ENCODE measurements at places on chromosomes 11 and 22.
A peak's percentile ranks its signal among the peaks of the same experiment; 100 is the strongest.

DNA sequence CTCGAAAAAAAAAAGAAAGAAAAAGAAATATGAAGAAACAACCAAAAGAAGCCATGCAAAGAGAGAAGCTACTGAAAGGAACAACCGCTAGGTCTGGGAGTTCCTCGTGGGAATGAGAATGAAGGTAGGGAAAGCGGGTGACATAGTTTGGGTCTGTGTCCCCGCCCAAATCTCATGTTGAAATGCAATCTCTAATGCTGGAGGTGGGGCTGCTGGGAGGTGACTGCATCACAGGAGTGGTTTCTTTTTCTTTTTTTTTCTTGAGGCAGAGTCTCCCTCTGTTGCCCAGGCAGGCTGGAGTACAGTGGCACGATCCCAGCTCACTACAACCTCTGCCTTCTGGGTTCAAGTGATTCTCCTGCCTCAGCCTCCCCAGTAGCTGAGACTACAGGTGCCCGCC lies 9.7 kb upstream of the TXN2 start:
- DNase-seq, result no peak
- H3K4me3 ChIP-seq, result no peak overlapping the region
- H3K4me1 ChIP-seq, result no peaks in the 10 kb centered on the region
- no peaks in the 10 kb centered on the region for H3K27me3 ChIP-seq
- H3K36me3 ChIP-seq, result no peaks in the 10 kb centered on the region

GRCh38 chr11:67062526-67063373 lies 6.1 kb downstream of the RHOD start:
- H3K4me3 ChIP-seq, result no peak overlapping the region
- H3K36me3 ChIP-seq, result no peaks in the 10 kb centered on the region
- H3K27ac ChIP-seq, result no peak overlapping the region
- H3K4me1 ChIP-seq, result no peaks in the 10 kb centered on the region
- no peak for DNase-seq
- H3K27me3 ChIP-seq, result no peaks in the 10 kb centered on the region

DNA sequence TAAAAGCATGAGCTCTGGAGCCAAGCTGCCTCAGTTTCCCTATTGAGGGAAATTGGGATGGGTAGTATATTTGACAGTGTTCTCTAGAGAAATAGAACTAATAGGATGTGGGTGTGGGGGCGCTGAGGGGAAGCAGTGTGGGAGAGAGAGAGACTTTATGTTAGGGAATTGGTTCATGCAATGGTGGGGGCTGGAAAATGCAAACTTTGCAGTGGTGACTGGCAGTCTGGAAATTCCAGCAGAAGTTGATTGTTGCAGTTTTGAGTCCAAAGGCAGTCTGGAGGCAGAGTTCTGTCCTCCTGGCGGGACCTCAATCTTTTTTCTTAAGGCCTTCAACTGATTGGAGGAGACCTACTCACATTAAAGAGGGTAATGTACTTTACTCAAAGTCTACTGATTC lies 59.4 kb upstream of the SYT13 start:
- H3K36me3 ChIP-seq, result no peaks in the 10 kb centered on the region
- H3K27me3 ChIP-seq, result no peaks in the 10 kb centered on the region
- no peak for DNase-seq
- no peak overlapping the region for H3K4me3 ChIP-seq
- no peak overlapping the region for H3K27ac ChIP-seq
- no peaks in the 10 kb centered on the region for H3K4me1 ChIP-seq

DNA sequence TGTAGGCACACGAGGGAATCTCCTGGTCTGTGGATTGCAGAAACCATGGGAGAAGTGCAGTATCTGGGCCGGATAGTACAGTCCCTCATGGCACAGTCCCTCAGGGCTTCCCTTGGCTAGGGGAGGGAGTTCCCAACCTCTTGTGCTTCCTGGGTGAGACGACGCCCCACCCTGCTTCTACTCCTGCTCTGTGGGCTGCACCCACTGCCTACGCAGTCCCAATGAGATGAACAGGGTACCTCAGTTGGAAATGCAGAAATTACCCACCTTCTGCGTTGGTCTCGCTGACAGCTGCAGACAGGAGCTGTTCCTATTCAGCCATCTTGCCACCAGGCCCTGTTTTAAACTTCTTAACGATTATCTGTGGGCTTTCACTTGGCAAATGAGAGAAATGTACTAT lies 157.2 kb upstream of the CARD18 start:
- H3K4me1 ChIP-seq, result no peaks in the 10 kb centered on the region
- H3K36me3 ChIP-seq, result no peaks in the 10 kb centered on the region
- no peak overlapping the region for H3K27ac ChIP-seq
- no peak for DNase-seq
- no peaks in the 10 kb centered on the region for H3K27me3 ChIP-seq
- no peak overlapping the region for H3K4me3 ChIP-seq

DNA sequence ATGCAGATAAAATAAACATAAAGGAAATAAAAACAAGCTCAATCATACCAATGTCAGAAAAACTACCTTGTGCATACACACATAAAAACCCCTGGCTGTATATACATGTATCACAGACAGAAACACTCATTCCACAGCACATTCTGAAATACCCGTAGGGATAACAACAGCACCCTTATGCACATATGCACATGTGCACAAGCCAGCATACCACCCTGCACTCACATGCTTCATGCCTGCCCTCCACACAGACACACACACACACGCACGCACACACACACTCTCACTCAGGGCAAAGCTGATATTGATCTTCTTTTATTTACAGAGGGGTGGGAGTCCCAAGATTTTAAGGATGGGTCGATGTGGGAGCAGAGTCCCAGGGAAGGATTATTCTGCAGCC lies 92.1 kb downstream of the CSNK2A3 start:
- no peaks in the 10 kb centered on the region for H3K4me1 ChIP-seq
- H3K4me3 ChIP-seq, result no peak overlapping the region
- no peaks in the 10 kb centered on the region for H3K27me3 ChIP-seq

GRCh38 chr11:117356126-117356890 lies 28.7 kb downstream of the CEP164 start:
- DNase-seq, result no peak
- H3K4me1 ChIP-seq, result no peaks in the 10 kb centered on the region
- H3K27me3 ChIP-seq, result no peaks in the 10 kb centered on the region
- no peak overlapping the region for H3K27ac ChIP-seq

GRCh38 chr11:106524436-106524835 lies 447.0 kb downstream of the AASDHPPT start:
- no peaks in the 10 kb centered on the region for H3K36me3 ChIP-seq
- H3K4me3 ChIP-seq, result no peak overlapping the region
- no peak for DNase-seq
- H3K27ac ChIP-seq, result no peak overlapping the region

GRCh38 chr11:21810650-21811049 lies 382.2 kb upstream of the ANO5 start:
- no peaks in the 10 kb centered on the region for H3K27me3 ChIP-seq
- no peak for DNase-seq
- H3K4me1 ChIP-seq, result no peaks in the 10 kb centered on the region
- no peak overlapping the region for H3K27ac ChIP-seq
- no peak overlapping the region for H3K4me3 ChIP-seq

DNA sequence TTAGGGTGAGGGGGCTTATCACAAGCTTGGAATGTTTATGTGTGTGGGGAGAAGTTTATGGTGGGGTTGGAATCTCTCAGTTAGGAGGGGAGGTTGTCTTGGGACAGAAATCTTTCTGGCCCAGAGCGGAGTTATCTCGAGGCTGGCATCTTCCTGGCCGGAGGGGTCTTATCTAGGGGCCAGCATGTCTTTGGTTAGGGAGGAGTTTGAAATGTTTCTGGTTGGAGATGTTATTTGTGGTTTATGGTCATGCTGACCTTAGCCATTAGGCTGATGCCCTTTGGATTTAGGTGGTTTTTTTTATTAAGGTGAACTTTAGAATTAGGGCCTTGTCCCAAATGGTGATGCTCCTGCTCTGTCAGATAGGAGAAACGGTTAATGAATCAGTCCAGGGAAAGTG lies 7.9 kb upstream of the RBMXL2 start:
- no peaks in the 10 kb centered on the region for H3K4me1 ChIP-seq
- H3K36me3 ChIP-seq, result no peaks in the 10 kb centered on the region
- H3K27me3 ChIP-seq, result peaks cover 3% of the 10 kb centered on the region

GRCh38 chr11:10727146-10727851 lies 23.7 kb upstream of the CTR9 start:
- no peaks in the 10 kb centered on the region for H3K36me3 ChIP-seq
- DNase-seq, result no peak
- no peaks in the 10 kb centered on the region for H3K27me3 ChIP-seq
- peaks cover 13% of the 10 kb centered on the region for H3K4me1 ChIP-seq
- H3K4me3 ChIP-seq, result no peak overlapping the region

DNA sequence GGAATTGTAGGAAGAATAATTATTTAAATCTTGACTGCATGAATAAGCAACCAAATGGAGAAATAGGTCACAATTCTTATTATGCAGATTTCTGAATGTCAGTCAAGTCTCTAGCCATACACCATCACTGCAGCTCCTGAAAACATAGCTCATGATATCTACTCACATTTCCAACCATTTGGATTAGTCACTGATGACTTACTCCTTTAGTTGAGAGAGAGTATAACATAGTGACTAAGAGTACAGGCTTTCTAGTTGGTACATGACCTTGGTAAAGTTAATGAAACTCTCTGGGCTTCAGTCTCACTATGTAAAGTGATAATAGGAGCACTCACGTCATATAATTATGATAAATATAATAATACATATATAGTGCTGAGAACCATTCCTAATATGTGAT lies 265.2 kb downstream of the KCNA4 start:
- no peaks in the 10 kb centered on the region for H3K36me3 ChIP-seq
- no peak overlapping the region for H3K27ac ChIP-seq
- H3K4me1 ChIP-seq, result no peaks in the 10 kb centered on the region
- no peak overlapping the region for H3K4me3 ChIP-seq
- H3K27me3 ChIP-seq, result no peaks in the 10 kb centered on the region

DNA sequence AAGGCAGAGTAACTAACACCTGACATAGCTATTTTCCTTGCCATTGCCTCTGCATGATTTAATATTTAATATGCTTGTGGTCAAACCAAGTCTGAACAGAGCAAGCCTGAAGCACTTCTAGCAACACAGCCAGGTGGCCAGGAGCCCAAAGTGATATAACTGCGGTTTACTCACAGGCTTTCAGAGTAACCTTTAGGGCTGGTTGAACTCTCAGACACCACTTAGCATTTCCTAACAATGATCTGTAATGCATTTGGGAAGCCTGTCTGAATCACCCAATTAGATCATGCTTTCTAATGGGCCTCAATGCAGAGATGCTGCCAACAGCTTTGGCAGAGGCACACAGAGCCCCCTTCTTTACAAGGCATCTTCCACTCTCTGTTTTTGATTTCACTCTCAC lies 96.1 kb downstream of the FDX1 start:
- no peak for DNase-seq
- no peaks in the 10 kb centered on the region for H3K36me3 ChIP-seq
- H3K4me1 ChIP-seq, result peaks cover 54% of the 10 kb centered on the region
- H3K27ac ChIP-seq, result no peak overlapping the region
- H3K4me3 ChIP-seq, result no peak overlapping the region

DNA sequence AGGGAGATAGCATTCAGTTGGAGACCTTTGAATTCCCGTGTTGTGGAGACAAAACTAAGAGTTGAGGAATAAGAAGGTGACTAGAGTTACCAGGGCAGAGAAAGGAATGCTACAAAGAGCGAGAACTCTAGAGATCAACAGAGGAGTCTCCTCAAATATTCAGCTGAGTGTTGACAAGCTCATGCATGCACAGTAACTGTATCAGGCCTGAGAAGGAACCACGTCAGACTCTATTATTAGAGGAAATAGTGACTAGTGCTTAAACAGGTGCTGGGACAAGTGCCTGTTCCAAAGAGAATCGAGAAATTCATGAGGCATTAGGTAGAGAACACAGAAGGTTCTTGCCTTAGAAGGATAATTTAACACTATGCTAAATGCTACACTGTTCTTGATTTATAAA lies 333.8 kb upstream of the CHORDC1 start:
- H3K27ac ChIP-seq, result no peak overlapping the region
- no peaks in the 10 kb centered on the region for H3K27me3 ChIP-seq
- H3K4me1 ChIP-seq, result no peaks in the 10 kb centered on the region
- H3K4me3 ChIP-seq, result no peak overlapping the region

- H3K27ac ChIP-seq, result no peak overlapping the region
- no peak overlapping the region for H3K4me3 ChIP-seq
- no peak for DNase-seq
- H3K27me3 ChIP-seq, result no peaks in the 10 kb centered on the region
These were observed 93.3 kb upstream of the LINC01488 start for GRCh38 chr11:69388210-69388609.

GRCh38 chr11:109978895-109979294 lies 114.3 kb upstream of the ZC3H12C start:
- H3K36me3 ChIP-seq, result no peaks in the 10 kb centered on the region
- no peak overlapping the region for H3K4me3 ChIP-seq
- no peak overlapping the region for H3K27ac ChIP-seq
- no peak for DNase-seq
- H3K27me3 ChIP-seq, result no peaks in the 10 kb centered on the region

GRCh38 chr11:65899356-65900124 lies 648 bp downstream of the FOSL1 start:
- DNase-seq, result peak; percentile 81
- peaks cover 19% of the 10 kb centered on the region for H3K4me1 ChIP-seq
- peak overlapping the region; percentile 51 for H3K4me3 ChIP-seq
- peak overlapping the region; percentile 47 for H3K27ac ChIP-seq

DNA sequence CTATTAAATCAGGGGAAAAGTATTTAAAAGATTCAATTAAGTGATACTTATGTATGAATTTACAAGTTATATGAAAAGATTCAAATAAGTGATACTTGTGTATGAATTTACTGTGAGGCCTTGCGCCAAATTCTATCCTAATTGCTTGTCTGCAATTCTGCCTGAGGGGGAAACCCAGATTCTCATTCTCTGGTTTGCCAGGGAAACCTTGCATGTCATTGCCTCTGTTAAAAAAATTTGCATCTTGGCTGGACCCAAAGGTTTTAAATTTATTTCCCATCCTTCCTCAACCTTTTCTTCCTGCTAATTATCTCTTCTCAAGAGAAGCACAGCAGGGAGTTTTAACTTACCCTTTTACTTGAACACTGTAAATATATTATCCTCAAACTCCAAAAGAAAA lies 13.8 kb downstream of the OLFML1 start:
- no peaks in the 10 kb centered on the region for H3K4me1 ChIP-seq
- DNase-seq, result no peak
- H3K27ac ChIP-seq, result no peak overlapping the region
